ENCODE measurements at places on chromosomes 7 and 10.

DNA sequence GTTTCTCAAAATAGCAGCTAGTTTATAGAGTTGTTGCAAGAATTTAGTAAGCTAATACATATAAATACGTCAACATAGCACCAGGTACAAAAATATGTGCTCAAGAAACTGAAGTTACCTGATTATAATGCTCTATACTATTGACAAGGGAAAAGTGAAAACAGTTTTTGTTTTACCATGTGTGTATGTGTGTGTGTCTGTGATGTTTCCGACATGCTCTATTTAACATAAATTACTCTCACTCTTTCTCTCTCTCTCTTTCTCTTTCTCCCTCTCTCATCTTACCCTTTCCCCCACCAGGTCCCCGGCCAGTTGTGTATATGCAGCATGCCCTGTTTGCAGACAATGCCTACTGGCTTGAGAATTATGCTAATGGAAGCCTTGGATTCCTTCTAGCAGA is 4.3 kb downstream of the LIPN start:
- ATAC-seq, result no peak

- peak; percentile 71 for ATAC-seq
These were observed 25.9 kb downstream of the ST8SIA6 start for GRCh38 chr10:17428351-17429097.

DNA sequence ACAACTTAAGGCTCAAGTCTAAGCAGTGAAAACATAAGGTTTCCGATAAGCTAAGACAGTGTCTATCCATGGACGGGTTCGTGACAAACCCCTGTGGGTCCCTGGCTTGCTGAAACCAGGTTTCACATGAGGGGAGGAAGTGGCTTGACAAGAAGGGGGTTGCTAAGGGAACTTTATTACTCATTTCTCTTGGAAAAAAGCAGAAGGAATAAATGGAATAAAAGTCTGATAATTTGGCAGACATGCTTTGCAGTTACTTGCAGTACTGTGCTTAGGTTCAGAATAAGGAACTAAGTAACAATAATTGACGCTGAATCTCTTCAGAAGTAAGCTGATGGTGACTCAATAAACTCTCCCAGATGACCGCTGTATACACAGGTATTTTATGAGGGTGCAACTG is 34.7 kb downstream of the RBM17 start:
- ATAC-seq, result peak; percentile 63

- no peak for ATAC-seq
These were observed 160.3 kb downstream of the SNX10 start for GRCh38 chr7:26451997-26452396.

- ATAC-seq, result no peak
These were observed 138.2 kb downstream of the USP6NL start for GRCh38 chr10:11473128-11473760.

GRCh38 chr7:152756116-152756515 is 3.4 kb upstream of the ACTR3B start:
- no peak for ATAC-seq

DNA sequence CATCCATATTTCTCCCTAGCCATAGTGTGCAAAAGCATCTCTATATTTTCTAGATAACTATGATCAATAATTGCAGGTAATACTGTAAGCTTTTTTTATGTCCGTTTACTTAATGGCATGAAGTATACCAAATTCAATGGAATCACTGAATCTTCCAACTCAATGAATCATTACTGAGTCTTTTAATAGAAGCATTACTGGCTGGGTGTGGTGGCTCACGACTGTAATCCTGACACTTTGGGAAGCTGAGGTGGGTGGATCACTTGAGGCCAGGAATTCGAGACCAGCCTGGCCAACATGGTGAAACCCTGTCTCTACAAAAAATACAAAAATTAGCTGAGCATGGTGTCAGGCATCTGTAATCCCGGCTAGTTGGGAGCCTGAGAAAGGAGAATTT is 372.5 kb downstream of the BMPER start:
- ATAC-seq, result no peak

DNA sequence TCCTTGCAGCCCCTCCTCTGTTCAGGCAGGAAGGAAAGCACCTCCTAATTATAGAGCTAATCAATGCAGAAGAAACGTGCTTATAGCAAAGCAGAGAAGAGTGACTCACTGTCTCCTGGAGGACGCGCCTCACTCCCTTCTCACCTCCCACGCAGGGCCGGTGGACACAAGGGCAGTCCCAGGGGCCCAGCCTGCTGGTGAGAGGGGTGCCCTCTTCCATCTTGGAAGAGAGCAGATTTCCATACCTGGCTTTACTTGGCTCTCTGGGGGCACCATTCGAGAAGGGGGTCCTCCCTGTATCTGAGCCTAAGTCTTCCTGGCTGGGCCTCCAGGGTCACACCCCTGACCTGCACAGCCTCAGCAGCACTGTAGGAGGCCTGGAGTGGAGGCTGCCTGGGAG is 55.8 kb downstream of the RASGEF1A start:
- ATAC-seq, result no peak

GRCh38 chr7:10973942-10974911 is 555 bp downstream of the PHF14 start:
- ATAC-seq, result peak; percentile 52

DNA sequence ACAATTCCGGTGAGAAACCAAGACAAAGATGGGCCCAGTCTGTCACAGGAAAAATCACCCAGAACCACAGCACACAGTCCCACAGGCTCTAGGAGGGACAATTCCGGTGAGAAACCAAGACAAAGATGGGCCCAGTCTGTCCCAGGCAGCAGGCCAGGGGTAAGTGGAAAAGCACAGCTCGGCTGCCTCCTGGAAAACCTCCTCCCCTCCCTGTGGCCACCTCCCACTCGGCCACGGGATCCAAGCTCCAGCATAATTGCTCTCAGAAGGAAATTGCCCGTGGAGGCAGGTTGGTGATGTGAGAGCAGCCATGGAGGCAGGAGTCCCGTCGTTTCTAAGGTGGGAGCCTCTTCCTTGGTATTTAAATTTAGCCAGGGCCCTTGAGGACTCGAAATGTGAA is 95.7 kb downstream of the PLXNA4 start:
- ATAC-seq, result no peak

GRCh38 chr7:31100871-31101270 is 48.8 kb downstream of the ADCYAP1R1 start:
- no peak for ATAC-seq

GRCh38 chr7:96407427-96407826 is 85.5 kb upstream of the SLC25A13 start:
- no peak for ATAC-seq

DNA sequence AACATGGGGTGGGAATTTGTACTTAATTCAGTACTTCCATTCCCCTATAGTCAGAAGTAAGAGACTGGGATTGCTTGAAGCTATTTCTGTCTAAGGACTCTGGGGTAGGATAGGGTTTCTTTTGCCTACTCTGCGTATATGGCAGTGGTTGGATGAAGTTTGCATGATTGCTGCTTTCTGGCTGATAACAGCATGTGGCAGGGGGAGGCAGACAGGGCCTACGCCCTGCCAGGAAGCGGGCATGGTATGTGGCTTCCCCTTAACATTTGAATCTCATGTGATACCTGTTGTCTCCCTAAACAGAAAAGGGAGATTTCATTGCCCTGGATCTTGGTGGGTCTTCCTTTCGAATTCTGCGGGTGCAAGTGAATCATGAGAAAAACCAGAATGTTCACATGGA is 57.1 kb downstream of the TACR2 start:
- peak; percentile 43 for ATAC-seq

GRCh38 chr10:112955582-112956421 is 5.8 kb downstream of the TCF7L2 start:
- ATAC-seq, result no peak

DNA sequence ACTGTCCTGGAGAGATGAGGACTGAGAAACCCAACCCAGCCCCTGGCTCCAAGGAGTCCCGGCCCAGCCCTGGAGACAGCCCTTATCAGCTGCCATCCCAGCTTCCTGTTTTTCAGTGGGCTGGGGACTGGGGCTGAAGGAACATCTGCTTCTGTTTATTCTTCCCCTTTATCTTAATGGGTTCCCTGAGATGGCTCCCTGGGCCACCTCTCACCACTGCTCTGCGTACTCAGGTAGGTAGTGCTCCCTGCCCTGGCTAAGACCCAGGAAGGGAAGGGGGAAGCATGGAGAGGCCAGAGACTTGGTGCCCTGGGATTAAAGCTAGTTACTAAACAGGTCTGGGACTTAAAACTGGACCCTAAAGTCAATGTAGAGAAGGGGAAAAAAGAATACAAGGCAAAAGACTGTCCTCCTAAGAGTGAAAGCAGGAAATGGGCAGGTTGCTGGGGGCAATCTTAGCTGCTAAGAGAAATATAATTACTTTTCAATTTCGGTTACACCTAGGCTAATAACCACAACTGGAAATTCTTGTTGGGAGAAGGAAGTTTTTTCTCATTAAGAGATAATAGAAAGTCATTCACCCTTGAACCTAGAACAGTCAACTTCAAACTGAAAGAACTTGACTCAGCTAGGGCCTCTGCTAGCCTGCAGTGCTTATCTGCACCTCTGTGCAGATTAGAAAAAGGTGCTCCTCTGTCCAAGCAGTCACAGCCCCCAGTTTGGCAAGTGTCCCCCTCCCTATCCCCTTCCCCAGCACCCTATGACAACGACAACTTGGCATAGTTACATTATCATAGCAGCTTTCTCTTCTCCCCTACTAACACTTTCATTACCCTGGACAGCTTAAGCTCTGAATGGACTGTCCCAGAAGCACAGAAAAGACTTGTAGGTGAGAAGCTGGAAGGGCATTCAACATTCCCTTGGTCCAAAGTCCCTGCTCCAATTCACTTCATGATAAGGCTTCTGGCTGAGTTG is 65.6 kb upstream of the KDM7A start:
- peak; percentile 82 for ATAC-seq

DNA sequence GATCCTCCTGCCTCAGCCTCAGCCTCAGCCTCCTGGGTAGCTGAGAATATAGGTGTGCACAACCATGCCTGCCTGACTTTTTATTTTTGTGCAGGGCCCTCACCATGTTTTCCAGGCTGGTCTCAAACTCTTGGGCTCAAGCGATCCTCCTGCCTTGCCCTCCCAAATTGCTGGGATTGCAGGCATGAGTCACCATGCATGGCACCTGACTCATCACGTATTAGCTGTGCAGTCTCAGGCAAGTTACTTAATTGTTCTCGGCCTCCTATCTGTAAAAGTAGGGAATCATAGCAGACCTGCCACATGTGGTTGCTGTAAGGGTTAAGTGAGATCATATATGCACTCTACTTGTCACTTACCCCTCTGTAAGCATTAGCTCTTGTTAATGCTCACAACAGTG is 117.2 kb downstream of the ANLN start:
- ATAC-seq, result no peak

DNA sequence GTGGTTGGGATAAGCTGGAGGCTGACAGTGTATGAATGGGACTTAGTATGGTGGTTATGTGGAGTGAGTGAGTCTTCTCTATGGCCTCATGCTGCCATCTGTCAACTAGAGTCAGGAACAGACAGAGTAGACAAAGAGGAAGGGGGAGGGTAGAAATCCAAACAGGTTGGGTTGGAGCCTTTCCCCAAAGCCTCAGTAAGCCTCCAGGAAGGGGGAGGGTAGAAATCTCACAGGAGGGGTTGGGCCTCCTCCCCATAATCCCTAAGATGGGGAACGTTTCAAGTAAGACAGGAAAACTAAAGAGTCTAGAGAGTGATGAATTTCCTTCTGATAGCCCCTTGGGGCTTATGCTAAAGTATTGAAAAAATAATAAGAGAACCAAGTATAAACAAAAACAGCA is 2.0 kb upstream of the AKR1B15 start:
- ATAC-seq, result no peak

GRCh38 chr7:44539669-44540506 is 1.2 kb downstream of the NPC1L1 start:
- no peak for ATAC-seq

- no peak for ATAC-seq
These were observed 11.6 kb downstream of the BET1 start for GRCh38 chr7:93992421-93993110.

- no peak for ATAC-seq
These were observed 18.8 kb downstream of the TRIL start for GRCh38 chr7:28939367-28939766.

DNA sequence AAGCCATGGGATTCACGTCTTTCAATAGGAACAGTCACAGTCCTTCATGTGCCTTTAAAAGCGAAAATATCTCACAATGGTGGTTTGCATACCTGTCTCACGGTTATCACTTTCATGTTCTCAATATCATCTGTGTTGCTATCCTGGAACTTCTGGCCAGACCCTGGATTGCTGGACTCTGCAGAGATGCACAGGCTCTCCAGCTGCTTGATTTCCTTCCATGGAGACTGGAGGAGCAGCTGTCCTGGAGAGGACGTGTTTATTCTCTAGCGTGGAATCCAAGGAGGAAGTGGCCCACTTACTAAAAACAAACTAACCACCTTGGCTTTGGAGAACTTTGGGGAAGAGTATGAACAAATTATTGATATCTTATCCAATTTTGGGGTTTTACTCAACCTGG is 16.5 kb downstream of the BTBD16 start:
- ATAC-seq, result no peak

GRCh38 chr7:99000904-99001465 is 122.7 kb downstream of the TRRAP start:
- no peak for ATAC-seq

DNA sequence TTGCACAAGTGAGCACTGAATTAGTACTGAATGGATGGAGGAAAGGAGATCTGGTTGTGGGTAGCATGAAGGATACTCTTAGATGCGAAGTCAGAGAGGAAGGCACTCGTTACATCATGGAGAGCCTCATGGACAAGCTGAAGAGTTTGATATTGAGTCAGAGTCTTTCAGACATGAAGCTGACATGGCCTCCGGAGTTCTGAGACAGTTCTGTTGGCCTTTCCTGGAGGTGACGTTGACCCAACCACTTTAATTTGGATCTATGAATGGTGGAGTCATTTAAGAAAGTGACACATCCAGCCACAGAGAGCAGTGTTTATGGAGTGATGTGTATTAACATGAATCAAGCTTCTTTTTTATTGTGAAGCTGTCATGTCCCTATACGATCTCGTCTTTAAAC is 286.3 kb upstream of the CDC14C start:
- no peak for ATAC-seq

- no peak for ATAC-seq
These were observed 918.1 kb upstream of the SORCS1 start for GRCh38 chr10:108082596-108082995.

GRCh38 chr7:139403601-139404000 is 43.9 kb downstream of the LUC7L2 start:
- ATAC-seq, result no peak

DNA sequence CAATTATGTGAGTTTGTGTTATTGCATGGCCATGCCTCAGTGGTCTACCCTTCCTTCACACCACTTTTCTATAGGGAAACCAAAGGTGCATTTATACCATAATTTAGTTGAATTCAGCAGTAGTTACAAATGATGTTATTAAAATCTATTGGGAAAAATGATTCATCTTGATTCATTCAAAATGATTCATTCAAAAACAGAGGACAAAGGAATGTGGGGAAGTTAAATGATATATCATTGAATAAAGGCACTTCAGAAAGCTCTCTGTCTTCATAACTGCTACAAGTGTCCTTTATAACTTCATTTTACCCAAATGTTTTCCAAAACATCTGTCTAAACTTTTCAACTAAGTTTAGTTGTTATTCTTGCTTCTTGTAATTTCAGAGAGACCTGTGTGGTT is 722.9 kb downstream of the GRM8 start:
- no peak for ATAC-seq

GRCh38 chr10:8146650-8147049 is 92.2 kb downstream of the GATA3 start:
- ATAC-seq, result no peak

- ATAC-seq, result no peak
These were observed 353.2 kb upstream of the KLF6 start for GRCh38 chr10:4138146-4138721.

GRCh38 chr7:18529239-18529638 is 33.7 kb downstream of the HDAC9 start:
- ATAC-seq, result no peak
